ENCODE measurements at places on chromosomes 2 and 18.

GRCh38 chr2:64062840-64063239, 43.6 kb upstream of the VPS54 start:
- no peak for DNase-seq

DNA sequence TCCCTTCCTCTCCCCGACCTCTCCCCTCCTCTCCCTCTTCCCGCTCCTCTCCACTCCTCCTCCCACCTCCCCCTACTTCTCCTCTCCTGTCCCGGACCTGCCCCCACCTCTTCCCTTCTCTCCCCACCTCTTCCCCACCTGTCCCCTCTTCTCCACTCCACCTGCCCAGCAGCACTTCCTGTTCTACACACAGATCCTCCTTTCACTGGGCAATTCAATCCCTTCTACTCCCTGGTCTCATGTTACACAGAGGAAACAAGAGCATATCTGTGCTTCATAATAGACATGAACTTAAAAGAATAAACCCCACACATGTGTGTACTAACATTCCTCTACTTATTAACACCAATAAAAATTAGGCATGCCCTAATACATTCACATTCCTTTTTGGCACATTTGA, 34.8 kb downstream of the TIMM21 start:
- no peak for DNase-seq

DNA sequence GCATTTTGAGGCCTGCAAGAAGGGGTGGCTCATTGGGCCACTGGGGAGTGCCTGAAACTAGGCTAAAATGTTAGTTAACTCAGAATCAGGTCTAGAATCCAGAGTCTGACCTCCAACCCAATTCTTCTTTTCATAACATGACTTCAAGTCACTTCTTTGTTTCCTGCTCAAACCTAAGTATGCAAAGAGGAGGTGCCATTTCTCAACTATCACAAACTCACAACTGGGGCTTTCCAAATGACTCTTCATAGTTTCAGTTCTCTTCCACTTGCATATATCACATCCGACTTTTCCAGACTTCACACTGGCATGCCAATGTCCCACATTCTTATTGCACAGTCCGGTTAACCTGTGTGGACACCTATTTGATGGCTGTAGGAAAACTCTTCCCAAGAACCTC, 211.6 kb downstream of the TCF4 start:
- no peak for DNase-seq

DNA sequence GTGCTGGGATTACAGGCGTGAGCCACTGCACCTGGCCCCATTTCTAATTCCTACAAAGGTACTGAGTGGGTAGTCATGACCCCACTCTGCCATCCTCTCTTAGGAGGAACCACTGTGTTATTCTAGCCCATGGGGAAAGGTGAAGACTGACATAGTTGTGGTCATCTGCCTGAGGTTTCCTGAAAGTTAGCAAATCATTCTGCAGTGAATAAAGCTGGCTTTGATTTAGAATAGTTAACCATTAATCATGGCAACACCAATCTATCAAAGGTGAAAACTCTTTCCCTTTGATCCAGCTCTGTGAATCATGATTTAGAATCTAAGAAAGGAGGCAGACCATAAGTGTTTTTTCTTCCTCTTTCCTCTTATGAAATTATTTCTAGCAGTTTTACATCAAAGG, 50.8 kb downstream of the SUMO1 start:
- DNase-seq: no peak

DNA sequence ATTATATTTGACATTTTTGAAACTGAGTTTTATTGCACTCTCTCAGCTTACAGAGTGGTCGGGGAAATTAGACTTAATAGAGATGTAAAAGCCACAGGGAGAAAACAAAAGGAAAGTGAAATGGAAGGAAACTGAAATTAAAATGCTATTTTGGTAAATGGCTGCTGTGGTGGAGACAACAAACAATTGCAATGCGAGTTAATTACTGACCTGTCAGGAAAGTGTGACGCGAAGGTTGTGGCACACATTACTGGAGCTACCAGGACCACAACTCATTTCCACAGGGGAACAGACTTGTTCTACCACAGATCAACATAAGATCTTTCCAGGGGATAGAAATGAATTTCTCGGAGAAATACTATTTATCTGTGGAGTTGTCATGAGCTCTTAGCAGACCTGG, 19.5 kb downstream of the ARHGAP15 start:
- no peak for DNase-seq

- no peak for DNase-seq
Measured at GRCh38 chr18:26403491-26403890, 144.9 kb downstream of the KCTD1 start.

- DNase-seq: no peak
Measured at GRCh38 chr2:191430476-191430875, 185.3 kb downstream of the MYO1B start.

GRCh38 chr18:48819781-48820482, 130.8 kb downstream of the SMAD7 start:
- DNase-seq: no peak

All from activated CD4-positive, alpha-beta T cell treated with anti-CD3 and anti-CD28 coated beads for 24 hours (primary cell).